ENCODE measurements at places on chromosomes 7 and 10. TPM values are rescaled to one million over a fixed set of nuclear protein-coding genes. Genes with fewer than 3 reads are reported as not detected.
A peak's percentile ranks its signal among the peaks of the same experiment; 100 is the strongest.

DNA sequence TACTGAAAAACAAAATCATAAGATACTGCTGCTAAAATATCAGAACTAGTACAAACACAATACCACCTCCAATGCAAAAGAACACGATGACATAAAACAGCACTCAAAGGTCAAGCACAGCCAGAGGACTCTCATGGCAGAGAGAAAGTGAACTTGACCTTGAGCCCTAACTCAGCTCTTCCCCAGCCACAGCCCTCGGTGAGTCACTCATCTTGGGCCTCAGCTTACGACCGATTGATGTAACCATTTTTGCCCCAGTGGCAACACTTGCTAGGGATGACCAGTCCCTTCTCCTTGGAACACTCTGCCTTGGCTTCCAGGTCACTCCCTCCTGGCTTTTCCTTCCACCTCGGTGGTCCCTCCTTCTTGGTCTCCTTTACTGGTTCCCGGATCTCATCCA is 77.8 kb downstream of the JAZF1 start:
- peak; percentile 33 for DNase-seq

DNA sequence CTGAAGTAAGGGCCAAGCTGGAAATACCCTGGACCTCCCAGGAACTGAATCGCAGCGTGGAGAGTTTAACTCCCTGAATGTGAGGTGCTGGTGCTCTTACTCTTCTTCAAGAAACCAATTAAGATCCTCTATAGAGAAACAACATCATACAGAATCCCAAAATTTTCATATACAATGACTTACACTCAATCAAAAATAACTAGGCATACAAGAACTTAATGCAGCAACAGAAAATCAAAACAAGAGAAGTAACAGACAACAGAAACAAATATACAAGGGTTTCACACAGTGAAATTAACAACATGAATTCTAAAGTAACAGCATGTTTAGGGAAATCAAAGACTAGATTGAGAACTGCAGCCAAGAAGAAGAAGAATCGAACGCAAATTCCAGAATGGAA is 37.7 kb downstream of the RNF216 start:
- no peak for DNase-seq

DNA sequence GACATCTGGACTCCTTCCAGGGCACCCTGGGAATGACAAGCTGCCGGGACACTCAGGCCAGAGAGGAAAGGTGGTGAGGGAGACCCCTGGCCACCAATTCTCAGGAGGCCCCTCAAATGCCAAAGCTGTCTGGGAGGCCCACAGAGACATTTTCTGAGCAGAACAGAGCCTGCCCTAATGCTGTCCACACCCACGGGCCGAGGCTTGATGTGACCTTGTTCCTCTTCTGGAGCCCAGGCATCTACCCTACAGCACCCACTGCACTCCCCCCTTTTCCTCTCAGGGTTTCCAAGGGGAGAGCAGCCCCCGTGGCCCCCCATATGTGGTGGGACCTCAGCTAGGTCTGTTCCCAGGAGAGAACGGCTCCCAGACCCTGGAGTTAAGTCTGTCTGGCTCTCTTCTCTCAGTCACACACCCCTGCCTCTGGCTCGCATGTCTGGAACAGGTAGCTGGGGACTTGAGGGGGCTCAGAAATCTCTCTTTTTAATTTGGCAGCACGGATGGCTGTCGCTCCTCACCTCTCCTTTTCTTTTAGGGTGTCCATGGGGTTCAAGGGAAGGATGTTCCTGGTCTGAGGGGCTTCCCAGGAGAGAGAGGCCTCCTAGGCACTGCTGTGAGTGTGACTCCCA is 16.8 kb upstream of the VOPP1 start:
- DNase-seq = no peak

GRCh38 chr10:75708060-75708459 is 276.6 kb downstream of the LRMDA start:
- DNase-seq = no peak

GRCh38 chr7:71227126-71227525 is 95.2 kb downstream of the GALNT17 start:
- no peak for DNase-seq

- DNase-seq = no peak
Measured at GRCh38 chr7:43276547-43276946, 164.1 kb downstream of the HECW1 start.

Gene GRM3
- not detected for total RNA-seq

Gene ANKRD26
- 6.9 TPM for total RNA-seq

Gene NOS3
- total RNA-seq = 0.29 TPM

Measured in H4 (cell line).